AG08395 (cell line): ENCODE measurements at places on chromosomes 4 and X.

DNA sequence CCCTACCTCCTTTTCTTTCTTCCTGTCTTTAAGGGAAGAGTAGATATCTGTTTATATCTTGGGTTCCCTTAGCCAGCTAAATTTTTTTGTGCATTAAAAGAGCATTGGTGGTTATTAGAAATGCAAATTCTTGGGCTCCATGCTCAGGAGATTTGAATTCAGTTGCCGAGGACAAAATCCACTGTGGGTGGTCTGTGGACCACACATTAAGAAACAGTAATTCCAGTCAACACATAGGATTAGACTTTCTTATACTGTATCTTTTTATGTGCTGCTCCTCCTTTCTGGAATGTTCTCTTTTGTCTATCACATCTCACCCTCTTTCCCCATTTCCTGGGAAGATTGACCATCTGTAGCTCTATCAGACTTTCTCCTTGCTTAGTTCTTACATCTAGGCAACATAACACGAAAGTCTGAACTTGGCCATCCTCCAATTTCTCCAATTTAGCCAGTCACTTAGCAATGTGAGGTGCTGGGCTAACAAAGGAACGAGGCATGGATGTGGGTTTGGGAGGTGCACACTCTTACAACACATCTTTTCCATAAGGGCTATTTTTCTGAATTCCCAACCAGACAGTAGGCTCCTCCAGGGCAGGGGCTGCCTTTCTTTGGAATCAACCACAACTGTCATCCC, 5.3 kb upstream of the PDLIM3 start:
- DNase-seq, result no peak

- DNase-seq, result no peak
Observed at GRCh38 chr4:126800575-126801141, 832.1 kb upstream of the INTU start.

- no peak for DNase-seq
Observed at GRCh38 chr4:15935504-15936402, 2.8 kb downstream of the FGFBP1 start.

- DNase-seq, result peak; percentile 3
Observed at GRCh38 chrX:30065226-30065625, 150.1 kb upstream of the MAGEB2 start.

- no peak for DNase-seq
Observed at GRCh38 chr4:14028862-14029261, 401.3 kb upstream of the BOD1L1 start.

GRCh38 chr4:122884499-122884898, 37.9 kb downstream of the NUDT6 start:
- no peak for DNase-seq

GRCh38 chrX:139126493-139126892, 404.0 kb upstream of the F9 start:
- no peak for DNase-seq

GRCh38 chr4:5014007-5014682, 5.1 kb downstream of the CYTL1 start:
- DNase-seq, result no peak

DNA sequence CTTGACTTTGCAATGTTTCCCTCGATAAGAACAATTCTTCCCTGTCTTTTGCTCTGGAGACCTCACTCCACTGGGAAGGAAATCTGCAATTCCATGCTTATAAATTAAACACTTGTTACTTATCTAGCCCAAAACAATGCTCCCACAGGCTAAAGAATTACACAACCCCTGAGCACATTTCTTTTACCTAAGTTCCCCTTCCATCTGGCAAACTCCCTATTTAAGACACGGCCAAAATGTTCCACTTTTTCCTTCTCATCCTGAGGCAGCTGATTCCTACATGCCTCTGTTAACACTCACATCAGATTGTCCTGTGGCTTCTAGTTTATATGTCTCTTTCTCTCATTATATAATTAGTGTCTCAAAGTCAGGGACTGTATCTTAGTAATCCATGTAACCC, 211.7 kb downstream of the COX18 start:
- DNase-seq, result no peak

GRCh38 chrX:108261549-108262203, 170.1 kb downstream of the ATG4A start:
- DNase-seq, result no peak

GRCh38 chrX:125786316-125786715, 379.8 kb downstream of the DCAF12L2 start:
- DNase-seq, result no peak

GRCh38 chrX:119003462-119003861, 29.0 kb downstream of the LONRF3 start:
- no peak for DNase-seq

DNA sequence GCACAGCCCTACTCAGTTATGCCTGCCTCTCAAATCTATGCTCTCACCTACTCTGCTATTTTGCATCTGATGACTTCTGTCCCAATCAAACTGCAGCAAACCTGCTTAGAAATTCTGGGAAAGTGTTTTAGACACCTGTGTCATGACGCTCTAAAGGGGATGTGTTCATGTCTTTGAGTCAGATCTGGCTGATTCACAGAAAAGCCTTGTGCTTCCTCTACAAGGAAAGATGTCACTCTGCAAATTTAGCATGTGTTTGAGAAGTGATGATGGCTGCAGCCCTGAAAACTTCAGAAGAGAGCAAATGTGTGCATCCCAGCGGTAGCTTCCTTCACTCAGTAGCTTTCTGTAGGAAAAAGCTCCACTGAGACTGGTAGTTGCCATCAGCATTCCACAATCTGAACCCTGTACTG, 235.4 kb downstream of the MGST2 start:
- DNase-seq, result peak; percentile 16

- DNase-seq, result no peak
Observed at GRCh38 chr4:94334476-94334875, 8.2 kb downstream of the HPGDS start.

- DNase-seq, result peak; percentile 69
Observed at GRCh38 chr4:55255179-55255578, 90.9 kb upstream of the SRD5A3 start.

GRCh38 chr4:111821342-111821741, 323.9 kb upstream of the FAM241A start:
- no peak for DNase-seq

DNA sequence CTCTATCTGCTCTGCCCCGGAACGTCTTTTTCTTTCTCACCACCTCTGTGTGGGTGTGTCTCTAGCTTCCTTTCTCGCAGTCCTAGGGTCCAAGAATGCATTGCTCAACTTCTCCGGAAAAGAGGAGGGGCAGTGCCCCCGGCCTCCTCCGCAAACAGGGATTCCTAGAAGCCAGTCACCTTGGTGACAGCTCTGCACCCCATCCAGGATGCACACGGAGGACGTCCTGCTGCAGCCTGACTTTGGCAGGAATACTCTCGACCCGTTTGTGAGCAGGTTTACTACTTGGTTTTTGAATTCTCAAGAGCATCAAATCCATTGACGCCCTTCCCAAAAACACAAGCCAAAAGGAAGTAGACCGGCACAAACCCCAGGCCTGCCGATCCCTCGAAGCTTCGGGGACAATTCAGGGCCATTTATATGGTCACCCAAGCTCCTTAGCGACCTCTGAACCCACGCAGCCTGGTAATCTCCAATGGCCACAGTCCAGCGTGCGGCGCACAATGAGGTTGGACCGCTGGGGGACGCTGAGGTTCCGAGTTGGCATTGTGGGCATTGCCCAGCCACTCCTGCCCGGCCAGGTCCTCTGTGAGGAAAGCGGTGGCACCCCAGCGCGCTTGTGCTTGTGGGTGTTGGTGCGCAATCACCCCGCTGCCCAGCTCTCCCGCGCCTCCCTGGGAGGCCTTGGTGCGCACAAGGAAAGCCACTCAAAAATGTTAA, 9.8 kb downstream of the NKX3-2 start:
- DNase-seq, result peak; percentile 1

- DNase-seq, result peak; percentile 32
Observed at GRCh38 chr4:7371210-7371941, 63.4 kb downstream of the PSAPL1 start.

GRCh38 chr4:184387351-184387750, 87.0 kb downstream of the IRF2 start:
- no peak for DNase-seq

DNA sequence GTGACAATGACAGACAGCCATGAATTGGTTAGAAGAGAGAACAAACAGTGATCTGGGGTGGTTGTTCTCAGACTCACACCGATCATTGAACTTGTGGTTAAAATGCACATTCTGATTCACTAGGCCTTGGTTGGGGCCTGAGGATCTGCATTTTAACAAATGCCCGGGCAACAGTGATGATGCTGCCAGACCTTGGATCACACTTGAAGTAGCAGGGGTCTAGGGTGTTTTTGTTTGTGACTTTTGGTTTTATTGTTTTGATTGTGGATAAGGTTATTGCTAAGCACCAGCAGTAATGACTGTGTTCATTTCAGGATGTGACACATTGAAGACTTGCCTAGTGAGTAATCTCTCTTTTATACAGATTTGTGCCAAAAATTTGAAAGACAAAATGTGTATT, 36.5 kb downstream of the TXLNG start:
- DNase-seq, result peak; percentile 90

GRCh38 chr4:37978248-37978924, 18.2 kb downstream of the PTTG2 start:
- peak; percentile 3 for DNase-seq

DNA sequence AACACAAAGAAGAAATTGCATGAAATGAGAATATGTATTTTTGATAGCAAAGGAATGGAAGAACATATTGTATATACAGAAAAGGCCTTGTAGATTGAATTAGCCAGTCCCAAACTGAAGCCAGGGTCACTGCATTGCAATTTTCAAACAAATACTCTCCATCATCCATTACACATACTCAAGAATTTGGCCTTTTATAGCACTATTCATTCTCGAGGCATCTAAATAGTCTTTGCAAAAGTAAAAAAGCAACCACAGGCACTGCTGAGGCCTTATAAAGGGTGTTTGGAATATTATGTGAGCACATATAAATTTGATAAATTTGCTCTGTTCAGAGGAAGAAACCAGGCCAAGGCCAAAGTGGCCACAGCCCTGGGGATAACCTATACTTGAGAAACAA, 123.0 kb downstream of the ZNF827 start:
- peak; percentile 45 for DNase-seq

- no peak for DNase-seq
Observed at GRCh38 chrX:133054761-133055405, 42.0 kb downstream of the USP26 start.

DNA sequence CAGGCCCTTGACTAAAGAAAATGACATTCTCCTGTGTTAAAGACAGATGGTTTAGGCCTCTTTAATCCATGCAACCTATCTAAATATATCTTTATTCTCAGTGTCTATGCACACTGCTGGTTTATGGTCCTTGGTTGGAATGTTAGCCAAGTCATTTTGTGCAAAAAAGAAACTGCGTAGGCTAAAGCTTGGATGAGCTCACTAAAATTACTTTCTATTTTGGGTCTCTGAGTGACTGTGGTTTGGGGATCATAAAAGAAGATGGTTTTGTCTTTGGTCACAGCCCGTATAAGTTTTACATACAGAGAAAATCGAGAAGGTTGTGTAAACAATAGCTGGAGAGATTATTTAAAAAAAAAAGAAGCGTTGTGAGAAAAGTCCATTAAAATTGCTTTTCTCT, 443.6 kb downstream of the UBE2NL start:
- no peak for DNase-seq

GRCh38 chr4:17958181-17958580, 63.4 kb downstream of the LCORL start:
- DNase-seq, result no peak

DNA sequence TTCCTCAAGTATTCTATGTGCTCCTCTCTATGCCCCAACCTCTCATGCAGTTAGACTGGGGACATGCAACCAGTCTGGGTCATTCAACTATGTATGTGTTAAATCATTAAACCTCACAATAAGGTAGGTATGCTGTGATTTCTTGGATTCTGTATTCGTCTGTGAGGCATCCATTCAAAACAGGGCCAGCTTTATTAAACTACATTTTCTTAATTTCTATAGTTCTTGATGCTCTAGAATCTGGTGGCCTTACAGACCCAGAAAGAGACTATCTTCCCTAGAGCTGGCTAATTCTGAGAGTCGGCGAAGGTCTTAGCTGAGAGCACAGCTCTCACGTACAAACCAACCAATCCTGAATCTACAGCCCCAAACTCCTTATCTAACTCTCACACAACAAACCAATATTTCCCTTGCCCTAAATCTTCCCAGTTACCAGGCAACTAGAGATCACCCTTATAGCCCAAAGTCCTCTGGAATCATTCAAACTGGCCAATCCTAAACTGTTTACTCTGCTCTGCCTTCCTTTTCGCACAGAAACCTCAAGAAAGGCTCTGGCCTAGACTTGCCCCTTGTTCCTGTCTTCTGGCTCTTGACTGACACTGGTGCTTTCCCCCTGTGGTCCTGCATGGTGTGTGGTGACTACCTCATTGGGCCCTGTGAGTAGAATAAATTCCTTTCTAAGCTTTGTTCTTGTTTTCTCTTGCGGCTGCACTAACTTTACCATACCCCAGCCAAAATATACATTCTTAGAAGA, 203.5 kb upstream of the TET2 start:
- no peak for DNase-seq

GRCh38 chr4:98642991-98643426, 15.4 kb downstream of the TSPAN5 start:
- no peak for DNase-seq

- no peak for DNase-seq
Observed at GRCh38 chr4:41683326-41683725, 65.2 kb downstream of the PHOX2B start.

DNA sequence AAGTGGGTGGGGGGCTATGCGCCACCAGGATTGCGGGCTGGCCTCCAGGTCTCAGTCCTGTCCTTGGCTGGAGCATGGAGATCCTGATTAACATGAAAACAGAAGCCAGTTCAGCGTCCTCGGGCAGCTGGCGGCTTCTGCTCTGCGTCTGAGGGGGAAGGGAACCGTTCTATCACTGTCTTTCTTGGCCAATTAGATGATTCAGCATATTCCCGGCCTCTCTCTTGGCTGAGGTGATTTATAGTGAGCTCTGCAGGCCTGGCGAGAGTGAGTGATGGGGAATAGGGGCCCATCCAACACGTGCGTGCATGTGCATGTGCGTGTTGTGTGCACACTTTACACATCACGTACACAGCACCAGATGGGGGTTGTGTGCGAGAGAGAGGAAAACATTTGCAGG, 145.8 kb upstream of the ATP6AP2 start:
- peak; percentile 43 for DNase-seq

GRCh38 chr4:146477054-146477453, 44.7 kb downstream of the SLC10A7 start:
- DNase-seq, result no peak

DNA sequence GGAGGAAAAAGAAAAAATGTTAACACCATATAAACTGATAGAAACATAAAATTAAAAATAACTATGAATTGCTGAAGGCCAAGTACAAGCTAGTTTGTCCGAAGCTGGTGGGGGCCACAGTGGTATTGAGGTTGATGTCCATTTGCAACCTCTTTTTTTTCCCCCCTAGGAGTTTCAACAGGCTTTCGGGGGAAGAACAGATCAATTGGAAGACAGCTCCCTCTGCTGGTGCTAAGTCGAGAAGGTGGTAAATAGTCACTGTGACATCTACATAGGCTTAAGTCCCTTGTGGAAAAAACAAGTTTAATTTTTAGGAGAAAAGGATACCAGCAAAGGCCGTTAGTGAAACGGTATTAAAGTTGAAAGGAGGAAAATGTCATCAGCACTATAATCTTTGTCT, 115.7 kb upstream of the ZXDA start:
- peak; percentile 28 for DNase-seq

- DNase-seq, result no peak
Observed at GRCh38 chr4:8913858-8914460, 42.3 kb upstream of the HMX1 start.

GRCh38 chr4:89653012-89653411, 183.9 kb downstream of the SNCA start:
- DNase-seq, result no peak

GRCh38 chr4:20684852-20685763, 15.2 kb upstream of the PACRGL start:
- peak; percentile 36 for DNase-seq

GRCh38 chr4:189494407-189494806, 446.3 kb upstream of the FRG1 start:
- no peak for DNase-seq
